ENCODE measurements at places on chromosomes 5 and 9.

GRCh38 chr5:87243161-87243844, 24.4 kb upstream of the RASA1 start:
- no peaks in the 10 kb centered on the region for H3K36me3 ChIP-seq
- no peaks in the 10 kb centered on the region for H3K4me1 ChIP-seq
- H3K27ac ChIP-seq = no peak overlapping the region
- H3K27me3 ChIP-seq = no peaks in the 10 kb centered on the region
- DNase-seq = no peak
- H3K4me3 ChIP-seq = no peak overlapping the region

- H3K27ac ChIP-seq = no peak overlapping the region
- no peaks in the 10 kb centered on the region for H3K36me3 ChIP-seq
- no peaks in the 10 kb centered on the region for H3K4me1 ChIP-seq
- H3K27me3 ChIP-seq = no peaks in the 10 kb centered on the region
- no peak for DNase-seq
- H3K4me3 ChIP-seq = no peak overlapping the region
Measured at GRCh38 chr9:3215658-3216057, 310.1 kb downstream of the RFX3 start.

DNA sequence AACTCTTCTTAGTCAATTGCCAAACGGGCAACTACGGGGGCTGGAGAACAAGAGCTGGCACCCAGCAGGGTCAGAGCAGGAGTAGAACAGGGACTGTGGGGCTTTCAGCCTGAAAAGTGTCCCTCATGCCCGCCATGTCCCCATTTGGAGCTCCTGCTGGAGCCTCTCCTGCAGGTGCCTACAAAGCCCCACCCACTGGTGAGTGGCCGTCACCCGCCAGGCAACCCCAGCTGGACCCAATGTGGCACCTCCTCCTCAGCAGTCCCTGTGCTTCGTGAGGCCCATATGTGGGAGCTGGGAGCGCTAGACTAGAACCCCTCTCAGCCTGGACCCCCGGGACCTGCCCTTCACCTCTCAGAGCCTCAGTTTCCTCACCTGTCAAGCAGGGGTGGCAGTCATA, 40.9 kb downstream of the VAV2 start:
- no peak overlapping the region for H3K27ac ChIP-seq
- H3K4me1 ChIP-seq = no peaks in the 10 kb centered on the region
- no peak for DNase-seq
- no peaks in the 10 kb centered on the region for H3K27me3 ChIP-seq

DNA sequence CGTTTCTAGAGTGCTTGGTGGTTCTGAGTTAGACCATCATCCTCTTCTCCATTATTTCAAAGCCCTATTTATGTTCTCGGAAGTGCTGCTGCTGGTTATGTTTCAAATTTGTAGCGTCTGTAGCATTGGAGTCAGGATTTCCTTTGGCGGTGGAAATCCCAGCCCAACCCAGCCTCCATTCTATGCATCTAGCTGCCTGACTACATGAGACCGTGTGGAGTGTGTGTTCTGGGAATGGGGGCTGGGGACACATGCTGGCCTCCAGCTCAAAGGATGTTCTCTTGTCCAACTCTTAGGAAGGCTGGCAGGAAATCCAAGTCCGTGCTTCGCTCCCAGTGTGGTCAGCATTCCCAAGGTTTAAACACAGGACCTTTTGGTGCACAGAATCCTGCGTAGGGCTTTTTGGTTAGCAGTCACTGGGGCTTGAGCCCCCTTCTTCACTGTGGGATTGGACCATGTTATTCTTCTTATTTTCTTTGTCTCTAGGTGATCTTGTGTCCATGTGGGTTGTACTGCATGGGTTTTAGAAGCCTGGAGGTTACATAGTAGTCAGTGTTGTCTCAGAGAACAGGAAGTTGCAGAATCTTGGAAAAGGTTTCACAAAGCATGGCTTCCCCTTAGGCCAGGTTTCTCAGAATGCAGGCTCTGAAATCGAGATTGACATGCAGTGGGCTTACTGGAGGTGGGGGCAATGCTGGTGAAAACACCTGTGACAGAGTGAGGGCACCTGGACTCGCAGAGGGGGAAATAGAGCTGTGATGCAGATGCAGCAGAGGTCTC, 132.2 kb downstream of the ARHGAP26 start:
- no peaks in the 10 kb centered on the region for H3K27me3 ChIP-seq
- no peak for DNase-seq
- H3K4me3 ChIP-seq = no peak overlapping the region
- no peaks in the 10 kb centered on the region for H3K4me1 ChIP-seq
- H3K36me3 ChIP-seq = peaks cover 7% of the 10 kb centered on the region

DNA sequence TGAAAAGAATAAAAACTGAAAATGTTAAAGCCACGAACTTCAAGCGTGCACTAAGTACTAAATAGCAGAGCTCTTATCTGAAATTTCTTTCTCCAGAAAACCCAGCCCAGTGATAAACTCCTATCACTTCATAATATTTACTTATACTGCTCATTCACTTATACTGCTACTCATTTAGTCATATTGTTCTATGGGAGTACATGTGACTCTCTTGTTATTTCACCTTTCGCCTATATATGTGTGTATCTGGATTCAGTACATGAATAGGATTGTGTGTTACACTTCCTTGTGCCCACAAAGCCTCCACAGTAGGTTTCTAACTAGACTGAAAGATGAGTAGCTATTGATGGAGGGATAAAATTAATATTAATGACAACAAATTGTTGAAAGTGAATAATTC, 526.8 kb upstream of the GRAMD2B start:
- no peaks in the 10 kb centered on the region for H3K4me1 ChIP-seq
- DNase-seq = no peak
- no peaks in the 10 kb centered on the region for H3K36me3 ChIP-seq
- H3K27ac ChIP-seq = no peak overlapping the region
- H3K27me3 ChIP-seq = no peaks in the 10 kb centered on the region
- no peak overlapping the region for H3K4me3 ChIP-seq

- H3K36me3 ChIP-seq = no peaks in the 10 kb centered on the region
- no peak overlapping the region for H3K27ac ChIP-seq
- H3K4me3 ChIP-seq = no peak overlapping the region
- H3K4me1 ChIP-seq = no peaks in the 10 kb centered on the region
- H3K27me3 ChIP-seq = peaks cover under 1% of the 10 kb centered on the region
- no peak for DNase-seq
Measured at GRCh38 chr5:112614986-112615385, 122.7 kb upstream of the APC start.

DNA sequence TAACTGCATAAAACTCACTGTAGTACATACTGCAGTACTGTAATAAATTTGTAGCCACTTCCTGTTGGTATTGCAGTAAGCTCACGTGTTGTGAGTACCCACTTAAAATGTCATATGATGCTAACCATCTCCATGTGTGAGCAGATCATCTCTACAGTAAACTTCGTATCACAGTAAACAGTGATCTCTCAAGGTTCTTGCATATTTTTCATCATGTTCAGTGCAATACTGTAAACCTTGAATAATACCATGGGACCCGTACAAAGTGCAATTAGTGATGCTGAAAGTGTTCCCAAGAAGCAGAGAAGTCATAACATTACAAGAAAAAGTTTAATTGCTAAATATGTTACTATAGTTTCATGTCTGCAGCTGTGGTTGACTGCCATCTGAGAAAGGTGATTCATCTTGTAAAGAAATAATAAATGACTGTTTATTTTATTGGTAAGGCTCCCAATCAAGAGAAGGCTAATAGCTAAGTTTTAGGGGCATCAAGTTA, 253.8 kb upstream of the POU5F2 start:
- no peaks in the 10 kb centered on the region for H3K36me3 ChIP-seq
- H3K27me3 ChIP-seq = no peaks in the 10 kb centered on the region
- no peak for DNase-seq
- no peaks in the 10 kb centered on the region for H3K4me1 ChIP-seq

- no peak for DNase-seq
- H3K4me1 ChIP-seq = no peaks in the 10 kb centered on the region
- H3K27me3 ChIP-seq = no peaks in the 10 kb centered on the region
- H3K36me3 ChIP-seq = no peaks in the 10 kb centered on the region
Measured at GRCh38 chr9:131851414-131851813, 111.5 kb upstream of the RAPGEF1 start.

Measured in CD8-positive, alpha-beta memory T cell (primary cell).